Tracheal epithelial cell (primary cell): ENCODE measurements at places on chromosomes 7 and 10. TPM values are rescaled to one million over a fixed set of nuclear protein-coding genes. Genes with fewer than 3 reads are reported as not detected.

DEPP1 gene
- total RNA-seq = 2.1 and 22.2 TPM in 2 replicates

ARMC10 gene
- 59.3 and 66.7 TPM in 2 replicates for total RNA-seq

C10orf67 gene
- not detected in 2 replicates for total RNA-seq

FAM25G gene
- total RNA-seq = not detected in 2 replicates

GPR85 gene
- total RNA-seq = 0.48 and 1.1 TPM in 2 replicates

CPA4 gene
- total RNA-seq = 6.6 and 7.2 TPM in 2 replicates

KNDC1 gene
- under 0.01 and 0.21 TPM in 2 replicates for total RNA-seq

CTAGE6 gene
- total RNA-seq = under 0.01 TPM in 1 of 2 replicates, not detected in the other

IFT22 gene
- 9.6 and 10.2 TPM in 2 replicates for total RNA-seq

SFTPA2 gene
- under 0.01 TPM in 1 of 2 replicates, not detected in the other for total RNA-seq

GDF10 gene
- under 0.01 TPM in 1 of 2 replicates, not detected in the other for total RNA-seq

MUC3A gene
- total RNA-seq = not detected in 2 replicates

TAS2R3 gene
- 1.4 and 1.5 TPM in 2 replicates for total RNA-seq
